ENCODE measurements at places on chromosomes 13 and 19.

DNA sequence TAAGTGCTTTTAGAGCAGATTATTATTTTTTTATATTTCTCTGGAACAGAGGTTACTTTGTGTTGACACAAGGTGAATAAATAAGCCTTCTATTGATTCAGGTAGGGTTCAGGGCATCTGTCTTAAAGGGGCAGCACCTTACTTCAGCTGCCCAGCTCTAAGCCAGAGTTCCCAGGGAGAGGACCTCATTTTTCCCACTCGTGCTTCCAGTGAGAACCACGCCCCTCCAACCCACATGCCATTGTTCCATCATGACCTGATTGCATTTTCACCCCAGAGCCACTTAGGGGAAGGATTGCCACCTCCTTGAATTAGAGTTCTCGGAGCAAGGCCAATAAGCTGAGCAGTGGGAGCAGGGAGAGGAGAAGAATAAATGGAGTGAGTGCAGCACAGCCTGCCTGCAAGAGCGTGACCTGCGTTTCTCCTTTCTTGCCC is 104.3 kb upstream of the FRY start:
- DNase-seq = no peak

DNA sequence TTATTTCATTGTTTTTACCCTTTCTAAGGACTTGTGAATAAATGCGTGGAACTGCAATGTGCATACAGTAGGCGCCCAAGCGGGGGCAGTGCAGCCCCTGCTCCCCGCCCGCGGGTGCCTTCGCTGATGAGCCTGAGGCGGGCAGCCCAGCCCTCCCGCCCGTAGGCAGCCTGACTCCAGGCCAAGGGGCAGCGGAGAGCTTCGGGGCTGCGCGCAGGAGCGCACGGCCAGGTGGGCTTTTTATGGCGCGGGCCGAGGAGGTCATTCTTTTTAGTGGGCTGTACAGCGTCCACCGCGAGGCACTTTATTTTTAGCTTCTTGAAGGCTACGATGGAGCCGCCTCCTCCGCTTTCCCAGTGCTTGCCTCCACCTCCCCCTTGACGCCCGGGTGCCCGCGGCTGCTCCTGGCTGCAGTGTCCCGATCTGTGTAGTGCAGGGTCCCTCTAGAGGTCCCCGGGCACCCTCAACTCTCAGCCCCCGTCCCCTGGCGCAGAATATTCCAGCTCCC is 60.5 kb downstream of the CCNE1 start:
- DNase-seq = no peak

GRCh38 chr13:82758044-82758443 is 1124.2 kb downstream of the SLITRK1 start:
- DNase-seq = no peak

DNA sequence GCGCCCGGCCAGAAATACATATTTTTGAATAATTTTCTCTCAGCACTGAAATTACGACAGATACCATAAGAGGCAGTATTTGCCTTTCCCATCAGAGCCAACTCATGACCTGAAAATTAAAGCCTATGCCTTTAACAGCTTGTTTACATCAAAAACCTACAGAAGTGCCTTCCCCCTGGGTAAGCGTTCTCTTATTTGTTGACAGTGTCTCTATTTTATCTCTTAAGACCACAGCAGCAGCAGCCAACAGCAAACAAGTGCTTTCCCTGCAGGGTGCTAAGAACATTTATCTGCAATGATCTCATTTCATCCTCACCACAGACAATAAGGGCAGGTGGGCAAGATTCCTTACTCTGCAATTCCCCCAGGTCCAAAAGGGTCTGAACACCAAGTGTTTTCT is 6.0 kb downstream of the AKAP8L start:
- DNase-seq = no peak

GRCh38 chr19:3113100-3114017 is 19.2 kb downstream of the GNA11 start:
- DNase-seq = no peak
